WTC11 (cell line): ENCODE measurements at places on chromosomes 13 and 19. TPM values are rescaled to one million over a fixed set of nuclear protein-coding genes. Genes with fewer than 3 reads are reported as not detected.

DNA sequence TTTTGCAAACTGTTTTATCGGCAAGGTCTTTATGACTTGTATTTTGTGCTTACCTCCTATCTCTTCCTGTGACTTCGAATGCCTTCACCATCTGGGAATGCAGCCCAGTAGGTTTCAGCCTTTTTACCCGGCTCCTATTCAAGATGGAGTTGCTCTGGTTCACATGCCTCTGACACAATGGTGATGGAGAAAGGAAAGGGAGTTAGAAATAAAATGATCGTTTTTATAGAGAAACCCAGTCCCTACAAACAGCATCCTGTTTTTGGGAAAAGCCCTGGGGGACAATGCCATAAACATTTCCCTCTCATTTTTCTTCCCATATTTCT lies 27.5 kb upstream of the SLC46A3 start:
- DNase-seq = no peak

- no peak for DNase-seq
These were observed 20.7 kb downstream of the COL4A1 start for GRCh38 chr13:110285991-110286832.

DNA sequence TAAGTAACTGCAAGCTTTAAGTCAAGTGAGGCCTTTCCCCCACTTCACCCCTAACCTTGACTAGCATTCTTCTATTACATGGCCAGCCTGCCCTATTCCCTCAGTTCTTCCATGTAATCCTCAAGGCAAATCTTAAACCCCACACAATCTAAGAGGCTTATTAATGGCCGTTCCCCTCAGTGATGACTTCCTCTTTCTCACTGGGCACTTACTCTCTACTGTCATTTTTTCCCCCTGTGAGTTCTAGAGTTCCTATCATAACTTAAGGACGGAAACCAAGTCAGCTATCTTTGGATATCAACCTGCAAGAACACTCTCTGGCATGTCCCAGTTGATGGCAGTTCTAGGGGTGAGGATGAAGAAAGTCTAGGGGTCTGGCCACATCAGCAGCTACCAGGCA lies 131.2 kb downstream of the DCLK1 start:
- DNase-seq = no peak

PTGER1 gene
- 0.68 to 1.2 TPM (median 0.87 TPM) in 3 replicates for total RNA-seq

- no peak for DNase-seq
These were observed 30.1 kb downstream of the TPP2 start for GRCh38 chr13:102626928-102627327.

DNA sequence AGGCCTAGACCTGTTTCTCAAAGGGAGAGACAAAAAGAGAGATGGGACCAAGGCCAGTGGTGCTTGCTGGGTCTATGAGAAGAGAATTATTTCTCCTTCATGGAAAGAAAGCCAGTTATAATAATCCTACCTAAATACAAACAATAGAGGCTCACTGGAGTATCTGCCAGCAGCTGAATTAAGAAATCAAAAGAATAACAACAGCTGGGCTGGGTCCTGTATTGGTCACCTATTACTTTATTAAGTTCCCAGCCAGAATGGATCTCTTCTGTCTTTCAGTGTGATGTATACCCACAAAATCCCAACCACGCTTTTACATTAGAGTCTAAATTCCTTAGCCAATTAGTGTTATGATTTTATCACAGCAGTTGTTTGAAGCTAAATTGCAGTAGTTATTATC lies 297.8 kb upstream of the DACH1 start:
- DNase-seq = no peak

GRCh38 chr19:2548966-2549365 lies 73.0 kb downstream of the GADD45B start:
- DNase-seq = no peak
